ENCODE measurements at places on chromosomes 5 and 9. TPM values are rescaled to one million over a fixed set of nuclear protein-coding genes. Genes with fewer than 3 reads are reported as not detected.

The TRPM6 gene
- total RNA-seq = 0.62 TPM

The POLR3G gene
- total RNA-seq = 3.0 TPM

The GABRA1 gene
- 0.20 TPM for total RNA-seq

The NPR3 gene
- 0.29 TPM for total RNA-seq

The WWC1 gene
- total RNA-seq = 7.7 TPM

The IPO11 gene
- 17.6 TPM for total RNA-seq

The FBXO38 gene
- 28.0 TPM for total RNA-seq
